ENCODE measurements at places on chromosomes 12 and 14.

GRCh38 chr14:37591311-37591940, 3.6 kb downstream of the FOXA1 start:
- DNase-seq = no peak

DNA sequence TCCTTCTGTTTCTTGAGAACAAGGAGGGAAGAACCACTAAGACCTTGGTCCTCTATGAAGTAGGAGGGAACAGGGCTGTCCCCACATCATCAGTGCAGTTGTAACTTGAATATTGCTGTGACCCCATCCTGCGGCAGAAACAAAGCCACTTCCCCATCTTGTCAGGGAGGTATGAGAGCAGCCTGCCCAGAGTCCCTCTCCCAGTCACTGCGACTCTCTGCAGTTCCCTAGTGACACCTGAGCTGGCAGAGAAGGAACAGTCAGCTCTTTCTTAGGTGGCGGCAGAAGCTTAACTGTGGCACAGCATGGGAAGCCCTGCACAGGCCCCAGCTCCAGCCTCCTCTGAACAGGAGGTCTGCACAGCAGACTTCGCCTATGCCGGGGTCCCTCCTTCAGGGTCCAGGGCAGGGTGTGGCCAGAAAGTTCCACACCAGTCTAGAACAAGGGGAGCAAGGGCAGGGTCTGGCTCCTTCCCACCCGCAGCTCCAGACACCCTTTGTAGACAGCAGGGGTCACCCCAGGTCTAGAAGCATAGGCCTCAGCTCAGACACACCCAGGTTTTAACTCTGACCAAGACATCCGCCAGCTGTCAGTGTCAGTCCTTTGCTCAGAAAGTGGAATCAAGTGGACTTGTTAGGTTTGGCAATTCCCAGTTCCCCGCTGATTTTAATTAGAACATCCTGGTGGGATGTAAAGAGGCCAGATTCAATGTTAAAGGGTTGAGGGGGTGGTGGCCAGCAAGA, 36.8 kb downstream of the DEGS2 start:
- DNase-seq = no peak

DNA sequence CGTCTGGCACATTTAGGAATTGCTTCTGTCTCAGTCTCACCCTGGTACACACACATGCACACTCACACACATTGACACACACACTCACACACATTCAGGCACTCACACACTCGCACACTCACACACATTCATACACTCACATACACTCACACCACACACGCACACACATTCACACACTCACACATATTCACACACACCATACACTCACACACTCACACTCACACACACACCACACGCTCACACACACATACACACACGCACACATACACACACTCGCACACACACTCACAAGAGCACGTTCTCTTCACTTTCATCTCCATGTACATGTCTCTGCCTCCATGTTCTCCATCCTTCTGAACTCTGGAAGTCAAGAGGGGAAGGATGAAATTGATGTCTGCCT, 23.1 kb upstream of the SMUG1 start:
- no peak for DNase-seq

DNA sequence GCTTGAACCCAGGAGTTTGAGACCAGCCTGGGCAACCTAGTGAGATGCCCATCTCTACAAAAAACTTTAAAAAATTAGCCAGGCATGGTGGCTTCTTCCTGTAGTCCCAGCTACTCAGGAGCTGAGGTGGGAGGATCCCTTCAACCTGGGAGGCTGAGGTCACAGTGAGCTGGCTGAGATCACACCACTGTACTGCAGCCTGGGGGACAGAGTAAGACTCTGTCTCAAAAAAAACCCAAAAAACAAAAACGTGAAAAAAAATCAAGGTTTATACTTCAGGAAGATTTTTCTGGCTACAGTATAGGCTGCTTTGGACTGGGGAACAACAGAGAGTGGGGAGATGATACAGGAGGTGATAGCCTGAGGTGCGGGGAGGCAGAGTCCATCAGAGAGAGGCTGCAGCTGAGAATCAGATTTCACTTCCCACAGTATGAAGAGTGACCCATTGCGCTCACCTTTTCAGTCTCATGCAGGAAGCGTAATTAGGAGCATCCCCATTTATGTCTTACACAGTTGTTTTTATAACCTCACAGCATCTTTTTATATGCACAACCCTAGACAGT, 28.9 kb downstream of the DNAH10 start:
- DNase-seq = no peak

GRCh38 chr12:122894193-122895121, 1.5 kb downstream of the VPS37B start:
- DNase-seq = no peak

DNA sequence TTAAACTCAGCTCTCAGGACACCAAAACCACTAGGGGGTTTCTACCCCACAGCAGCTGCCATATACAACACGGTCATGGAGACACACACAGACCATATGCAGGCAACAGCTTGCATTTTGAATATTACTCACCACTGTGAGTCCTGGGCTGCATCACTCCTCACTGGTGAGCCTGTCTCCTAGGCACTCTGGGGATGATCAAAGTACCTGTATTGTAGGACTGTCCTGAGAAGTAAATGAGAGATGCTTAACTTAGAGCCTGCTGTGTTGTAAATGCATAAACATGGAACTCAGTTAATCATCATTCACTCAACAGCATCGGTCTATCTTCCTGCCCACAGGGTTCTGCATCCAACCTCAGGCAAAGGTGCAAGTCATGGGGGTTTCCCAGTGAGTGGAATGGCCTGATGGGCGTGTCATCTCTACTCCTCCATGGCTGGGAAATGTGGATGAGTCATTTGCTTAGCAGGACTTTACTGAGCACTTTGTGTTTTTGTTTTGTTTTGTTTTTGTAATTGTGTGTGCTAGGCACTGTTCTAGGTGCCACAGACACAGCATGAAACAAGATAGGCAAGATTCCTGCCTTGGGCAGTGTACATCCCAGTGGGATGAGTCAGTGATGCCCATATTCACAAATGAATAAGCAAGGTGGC, 1141.2 kb upstream of the TMEM132C start:
- DNase-seq = no peak

Data from stimulated activated CD4-positive, alpha-beta T cell treated with anti-CD3 and anti-CD28 coated beads, TNF-alpha, amount 100 ng/mL, for 24 hours (primary cell).